Activated T-helper 1 cell treated with Interleukin-2 at 50 U/mL for 16 hours (primary cell): ENCODE measurements at places on chromosomes 2 and 18.

DNA sequence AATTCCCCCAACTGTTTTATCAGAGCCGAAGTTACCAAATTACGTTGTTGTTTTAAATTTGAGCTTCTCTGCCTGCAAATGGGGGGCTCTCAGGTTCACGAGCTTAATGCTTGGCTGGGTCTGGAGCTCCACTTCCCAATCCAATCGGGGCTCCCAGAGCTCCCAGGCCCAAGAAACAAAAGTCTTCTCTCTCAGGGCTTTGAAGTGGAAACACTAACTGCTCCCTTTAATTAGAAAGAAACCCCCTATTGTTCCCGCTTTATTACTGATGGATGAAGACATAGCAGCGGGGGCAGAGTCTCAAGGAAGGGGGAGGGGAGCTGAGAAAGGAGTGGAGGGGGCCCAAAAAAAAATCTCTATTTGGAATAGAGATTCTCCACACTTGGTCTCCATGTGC lies 15.6 kb upstream of the PKDCC start:
- no peak for DNase-seq

DNA sequence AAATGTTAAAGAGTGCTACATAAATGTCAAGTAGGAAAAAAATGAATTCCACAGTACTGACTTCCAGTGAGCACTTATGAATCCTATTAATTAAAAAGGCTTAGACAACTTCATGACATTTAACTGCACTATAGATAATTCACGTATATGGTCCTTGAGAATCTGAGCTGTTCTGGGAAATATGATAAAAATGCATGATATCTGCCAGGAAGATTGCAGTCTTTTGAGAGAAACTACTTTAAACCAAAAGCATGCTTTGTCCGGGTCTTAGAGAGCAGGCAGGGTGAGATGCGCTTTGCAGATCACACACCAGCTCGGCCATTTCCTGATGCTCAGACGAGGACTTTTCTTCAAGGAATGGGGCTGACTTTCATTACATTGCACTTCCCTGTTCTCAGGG lies 42.6 kb downstream of the CMPK2 start:
- DNase-seq = no peak

DNA sequence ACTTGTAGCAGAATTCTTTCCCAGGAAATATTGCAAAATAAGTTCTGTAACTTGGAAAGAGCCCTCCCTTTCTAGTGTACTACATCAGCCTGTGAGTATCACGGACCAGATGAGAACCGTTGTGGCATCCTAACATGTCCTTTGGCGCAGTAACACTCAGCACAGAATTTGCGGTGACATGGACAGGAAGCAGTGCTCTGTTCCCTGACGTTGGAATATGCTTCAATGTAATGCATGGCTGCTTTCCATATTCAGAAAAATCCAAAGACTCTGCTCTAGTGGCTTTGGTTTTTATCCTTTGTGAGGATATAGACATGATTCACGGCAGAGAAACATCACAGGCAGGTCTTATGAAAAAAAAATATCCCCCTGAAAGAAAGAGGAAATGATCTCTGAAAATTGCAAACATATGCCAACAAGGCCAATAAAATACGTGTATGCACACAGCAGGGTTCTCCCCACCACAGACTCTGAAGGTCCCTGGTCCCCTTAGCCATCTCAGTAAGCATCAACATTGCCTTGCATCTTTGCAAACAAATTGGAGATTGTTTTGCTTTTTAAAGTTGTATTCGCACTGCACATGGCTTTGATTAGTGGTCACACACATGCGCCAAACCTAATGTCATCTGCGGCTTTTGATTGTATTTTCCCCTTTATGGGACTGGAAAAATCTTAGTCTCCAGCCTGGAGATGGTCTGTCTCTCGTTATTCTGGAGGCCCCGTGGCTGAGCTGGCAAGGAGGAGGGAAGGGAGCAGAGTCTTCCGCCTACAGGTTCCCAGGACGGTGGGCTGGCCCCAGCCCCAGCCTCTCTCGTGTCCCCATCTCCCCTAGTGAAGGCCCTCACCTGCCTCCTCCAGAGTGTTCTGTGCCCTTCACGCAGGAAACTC lies 122.9 kb downstream of the COPS8 start:
- no peak for DNase-seq

GRCh38 chr18:47490882-47491281 lies 239.4 kb upstream of the SKOR2 start:
- DNase-seq = no peak

GRCh38 chr18:25053466-25053865 lies 298.5 kb downstream of the ZNF521 start:
- DNase-seq = no peak

- no peak for DNase-seq
These were observed 80.4 kb downstream of the NEDD4L start for GRCh38 chr18:58124475-58124874.

DNA sequence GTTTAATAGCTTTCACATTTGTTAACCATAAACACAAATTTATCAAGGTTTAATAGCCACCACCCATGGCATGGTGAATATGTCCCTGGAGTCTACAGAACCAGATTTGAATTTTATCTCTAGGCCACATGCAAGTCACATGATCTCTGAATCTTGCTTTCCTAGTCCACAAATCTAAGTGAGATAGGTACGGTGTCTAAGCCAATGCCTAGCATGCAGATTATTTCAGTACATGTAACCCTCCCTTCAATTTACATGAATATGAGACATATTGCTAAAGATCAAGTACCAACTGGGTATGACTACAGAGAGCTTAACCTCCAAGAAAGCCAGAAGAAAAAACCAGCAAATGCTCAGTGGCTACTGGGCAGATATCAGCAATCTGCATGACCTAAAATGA lies 10.0 kb downstream of the ZNF24 start:
- no peak for DNase-seq

DNA sequence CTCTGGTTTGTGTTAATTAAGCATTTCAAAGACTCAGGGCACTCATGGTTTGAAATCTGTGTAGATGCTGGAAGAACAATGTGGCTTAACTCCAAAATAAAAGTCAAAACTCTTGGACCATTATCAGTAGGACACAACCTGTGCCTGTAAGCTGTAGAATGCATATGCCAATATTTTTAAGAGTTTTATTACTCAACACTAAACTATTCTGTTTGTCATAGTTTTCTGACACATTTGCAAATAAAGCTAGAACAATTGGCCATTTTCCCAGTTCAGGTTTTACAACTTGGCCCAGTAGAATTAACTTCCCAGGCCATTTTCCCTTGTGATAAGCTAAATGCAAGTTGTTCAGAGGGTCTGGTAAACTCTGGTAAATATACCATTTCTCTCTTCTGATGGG lies 713.1 kb downstream of the CBLN2 start:
- DNase-seq = no peak

- DNase-seq = no peak
These were observed 43.0 kb upstream of the CTLA4 start for GRCh38 chr2:203824603-203825002.

- no peak for DNase-seq
These were observed 14.9 kb downstream of the HJURP start for GRCh38 chr2:233839447-233839820.
